ENCODE measurements at places on chromosomes 2 and 18.
A peak's percentile ranks its signal among the peaks of the same experiment; 100 is the strongest.

GRCh38 chr18:76410033-76410432 is 85.0 kb downstream of the ZNF516 start:
- no peak for DNase-seq

DNA sequence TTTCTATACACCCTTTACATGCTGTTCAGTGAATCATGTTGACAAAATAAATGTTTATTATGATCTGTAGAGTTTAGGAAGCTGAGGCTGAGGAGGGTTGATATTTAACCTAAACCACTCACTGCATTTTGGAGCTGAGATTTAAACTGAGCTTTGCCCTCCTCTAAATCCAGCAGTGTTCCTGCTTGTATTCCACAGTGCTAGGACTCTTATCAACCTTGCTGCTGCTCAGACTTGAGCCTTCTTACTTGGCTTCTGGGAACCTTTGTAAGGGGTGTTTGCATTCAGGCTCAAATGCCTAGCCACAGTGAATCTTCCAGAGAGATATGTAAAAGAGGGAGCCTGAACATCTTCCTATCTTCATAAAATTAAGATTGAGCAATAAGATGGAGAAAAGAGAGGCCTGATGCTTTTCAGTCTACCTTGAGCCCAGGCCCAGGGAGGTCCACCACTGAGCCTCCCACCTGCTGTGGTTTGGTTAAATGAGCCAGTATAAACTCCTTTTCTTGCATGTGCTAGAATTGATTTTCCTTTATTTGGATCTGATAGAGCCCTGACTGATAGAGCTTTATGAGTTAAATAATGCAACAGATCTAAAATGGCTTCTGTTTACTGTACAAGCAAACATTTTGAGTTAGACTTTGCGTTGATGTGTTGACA is 149.7 kb downstream of the GULP1 start:
- DNase-seq, result no peak

- DNase-seq, result peak; percentile 69
Measured at GRCh38 chr2:230902180-230902899, 22.7 kb downstream of the GPR55 start.

DNA sequence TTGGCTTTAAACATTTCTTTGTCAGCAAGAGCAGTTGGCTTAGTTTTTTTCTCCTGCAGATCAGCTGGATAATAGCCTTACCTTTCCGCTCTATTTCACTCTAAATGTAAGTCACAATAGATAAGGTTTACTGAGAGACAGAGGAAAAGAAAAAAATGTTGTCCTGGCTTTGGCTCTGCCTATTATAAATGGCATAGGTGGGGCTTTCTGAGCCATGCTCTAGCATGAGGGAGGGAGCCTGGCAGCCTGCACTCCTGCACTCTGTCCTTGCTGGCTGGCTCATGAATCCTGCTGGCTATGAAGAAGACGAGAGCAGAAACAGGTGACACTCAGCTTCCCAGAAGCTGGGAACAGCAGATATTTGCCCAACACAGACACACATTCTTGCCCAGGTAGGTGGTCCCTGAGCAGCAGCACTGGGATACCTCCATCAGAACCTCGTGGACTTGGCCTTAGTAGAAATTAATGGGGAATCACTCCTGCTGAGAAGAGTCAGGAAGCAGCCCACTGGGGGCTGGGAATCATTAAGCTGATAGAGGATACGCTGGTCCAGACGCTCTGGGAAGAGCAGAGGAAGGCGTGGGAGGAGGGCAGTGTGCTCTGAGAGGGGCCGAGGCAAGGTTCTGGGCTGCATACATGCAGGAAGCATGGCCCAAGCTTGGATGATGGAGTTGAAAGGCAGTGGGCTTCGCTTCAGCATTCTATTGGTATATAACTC is 514.4 kb upstream of the HS6ST1 start:
- DNase-seq, result no peak

- no peak for DNase-seq
Measured at GRCh38 chr2:186891185-186891621, 42.2 kb upstream of the ZSWIM2 start.

- DNase-seq, result no peak
Measured at GRCh38 chr18:59033359-59033758, 106.3 kb upstream of the SEC11C start.

DNA sequence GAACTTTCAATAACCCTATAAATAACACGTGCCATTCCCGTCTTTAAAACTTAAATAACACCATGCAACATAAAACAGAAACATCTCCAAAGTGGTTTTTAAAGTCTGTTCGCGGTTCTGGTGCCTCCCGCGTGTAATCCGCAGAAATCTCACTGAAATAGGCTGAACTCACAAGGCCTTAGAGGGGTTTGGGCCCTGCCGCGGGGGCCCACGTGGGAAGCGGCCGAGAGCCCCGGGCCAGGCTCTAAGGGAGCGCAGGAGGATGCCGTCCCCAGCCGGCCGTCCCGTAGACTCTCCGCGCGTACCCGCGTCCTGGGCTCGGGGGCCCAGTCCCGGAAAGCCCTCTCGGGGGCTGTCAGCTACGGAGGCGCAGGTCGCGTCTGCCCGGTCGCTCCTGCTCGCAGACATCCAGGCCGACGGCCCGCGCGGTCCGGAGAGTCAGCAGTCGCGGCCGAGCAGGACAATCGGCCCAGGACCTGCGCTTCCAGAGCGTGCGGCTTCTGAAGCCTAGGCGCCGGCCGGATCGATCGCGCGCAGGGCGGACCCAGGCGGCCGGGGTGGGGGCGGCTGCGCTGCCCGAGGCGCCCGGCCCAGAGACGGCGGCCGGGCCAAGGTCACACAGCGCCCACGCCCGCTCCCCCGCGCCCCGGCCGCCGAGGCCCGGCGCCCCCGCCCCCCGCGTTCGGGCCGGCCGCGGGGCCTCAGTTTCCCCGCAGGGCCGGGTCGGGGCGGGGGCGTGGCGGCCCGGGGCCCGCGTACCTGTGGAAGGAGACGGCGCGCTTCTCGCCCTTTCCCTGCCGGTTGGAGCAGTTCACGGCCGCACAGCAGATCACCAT is 558 bp downstream of the THAP4 start:
- DNase-seq, result peak; percentile 27

- DNase-seq, result no peak
Measured at GRCh38 chr18:65415098-65415497, 335.7 kb upstream of the CDH7 start.

GRCh38 chr18:26479065-26479680 is 69.2 kb downstream of the KCTD1 start:
- no peak for DNase-seq

DNA sequence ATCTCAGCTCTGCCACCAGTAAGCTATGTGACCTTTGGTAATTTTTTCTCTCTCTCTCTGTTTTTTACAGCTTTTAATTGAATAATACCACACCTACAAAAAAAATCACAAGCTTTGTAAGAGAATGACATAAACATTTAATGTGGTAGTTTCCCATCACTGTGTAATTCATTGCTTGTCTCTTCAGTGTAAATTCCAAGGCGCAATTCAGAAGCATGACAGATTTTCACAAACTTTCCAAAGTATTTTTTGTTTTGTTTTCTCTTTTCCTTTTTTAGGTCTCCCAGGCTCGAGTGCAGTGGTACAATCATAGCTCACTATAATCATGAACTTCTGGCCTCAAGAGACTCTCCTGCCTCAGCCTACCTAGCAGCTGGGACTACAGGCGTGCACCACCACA is 25.0 kb upstream of the PPM1B start:
- no peak for DNase-seq

GRCh38 chr2:44470151-44470550 is 108.4 kb downstream of the CAMKMT start:
- no peak for DNase-seq

DNA sequence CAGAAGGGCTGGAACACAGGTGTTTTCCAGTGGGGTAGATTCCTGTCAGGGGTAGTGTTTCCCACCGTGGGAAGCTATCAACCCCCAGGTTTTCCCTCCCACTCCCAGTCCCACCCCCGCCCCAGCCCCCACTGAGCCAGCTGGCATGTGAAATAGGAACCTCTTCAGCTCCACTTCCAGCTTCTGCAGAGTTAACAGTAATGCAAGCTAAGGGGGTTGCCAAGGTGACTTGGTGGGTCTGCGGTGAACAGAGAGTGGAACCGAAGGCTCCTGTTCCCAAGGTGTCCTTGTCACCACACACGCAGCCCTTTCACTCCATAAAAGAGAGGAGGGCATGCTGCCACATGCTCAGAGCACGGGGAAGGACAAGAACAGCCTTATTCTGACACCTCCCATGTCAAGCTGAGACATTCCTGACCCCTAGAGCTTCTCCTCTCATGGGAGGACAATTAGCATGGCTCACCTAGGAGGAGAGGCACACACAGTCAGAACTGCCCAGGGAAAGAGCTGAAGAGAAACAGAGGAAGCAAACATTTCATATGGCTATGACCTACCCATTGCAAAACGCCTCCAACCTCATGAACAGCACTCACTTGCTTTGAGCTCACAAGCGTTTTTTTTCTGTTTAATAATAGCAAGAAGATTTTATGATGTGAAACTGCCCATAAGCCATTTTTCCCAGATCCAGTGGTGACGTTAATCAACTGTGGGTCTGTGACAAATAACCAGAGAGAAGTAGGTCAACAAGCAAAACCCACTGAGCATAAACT is 39.8 kb upstream of the TBC1D8 start:
- no peak for DNase-seq

DNA sequence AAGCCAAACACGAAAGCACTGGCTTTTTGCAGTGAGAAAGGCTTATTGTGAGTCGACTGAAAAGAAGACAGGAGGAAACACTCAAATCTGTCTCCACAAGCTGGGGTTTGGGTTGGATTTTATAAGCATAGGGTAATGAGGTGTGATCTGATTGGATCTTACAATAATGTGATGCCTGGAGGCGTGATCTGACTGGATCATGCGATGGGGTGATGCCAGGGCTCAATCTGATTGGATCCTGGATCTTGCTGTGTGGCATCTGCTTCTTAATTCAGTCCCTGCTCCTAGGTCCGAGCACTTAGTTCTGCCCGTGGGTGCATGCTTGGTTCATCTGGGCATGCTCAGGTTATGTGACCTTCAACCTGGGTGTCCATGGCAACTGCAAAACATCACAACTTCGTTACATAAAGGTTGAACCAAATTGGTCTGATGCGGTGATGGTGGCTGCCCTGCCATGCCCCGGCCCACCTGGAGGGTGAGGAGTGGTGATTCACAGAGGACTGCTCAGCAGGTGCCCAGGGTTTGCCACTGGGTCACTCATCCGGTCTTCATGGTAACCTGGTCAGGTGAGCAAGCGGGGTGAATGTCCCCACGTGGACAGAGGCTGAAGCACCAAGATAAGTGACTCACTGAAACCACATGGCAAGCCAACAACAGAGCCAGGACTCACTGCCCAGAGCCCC is 111.0 kb downstream of the KCNF1 start:
- no peak for DNase-seq

GRCh38 chr2:43265421-43265820 is 39.0 kb upstream of the ZFP36L2 start:
- no peak for DNase-seq

GRCh38 chr2:207475546-207475945 is 54.2 kb upstream of the CREB1 start:
- DNase-seq, result no peak

GRCh38 chr2:74910245-74910644 is 48.2 kb upstream of the POLE4 start:
- DNase-seq, result no peak
